ENCODE measurements at places on chromosomes 2 and 18.

DNA sequence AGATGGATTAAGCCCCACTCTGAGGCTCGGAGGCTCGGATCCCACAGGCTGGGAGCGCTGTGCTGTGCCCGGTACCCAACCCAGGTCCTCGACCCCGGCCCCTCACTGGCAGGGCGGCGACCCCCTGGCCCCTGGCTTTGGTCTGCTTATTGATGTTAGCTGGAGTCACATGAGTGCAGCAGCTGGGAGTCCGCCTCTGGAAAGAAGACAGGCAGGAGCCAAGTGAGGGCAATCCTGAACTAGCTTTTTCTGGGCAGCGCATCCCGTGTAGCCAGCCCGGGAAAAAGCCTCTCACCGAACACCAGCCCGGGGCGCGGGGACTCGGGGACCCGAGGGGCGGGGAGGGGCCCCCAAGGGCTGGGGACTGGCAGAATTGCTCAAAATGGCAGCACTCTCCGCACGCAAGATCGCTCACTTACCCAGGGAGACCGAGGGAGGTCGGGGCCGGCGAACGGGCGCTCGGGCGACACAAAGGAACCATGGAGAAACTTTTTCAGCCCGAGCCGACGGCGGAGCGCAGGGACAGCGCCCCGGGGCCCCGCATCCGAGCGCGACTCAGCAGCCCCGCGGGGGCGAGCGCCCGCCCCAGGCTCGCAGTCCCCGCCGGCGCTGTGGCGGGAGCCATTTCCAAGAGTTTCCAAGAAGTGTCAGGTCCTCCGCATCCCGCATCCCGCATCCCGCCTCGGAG is 567 bp downstream of the TMEM200C start:
- DNase-seq: no peak

DNA sequence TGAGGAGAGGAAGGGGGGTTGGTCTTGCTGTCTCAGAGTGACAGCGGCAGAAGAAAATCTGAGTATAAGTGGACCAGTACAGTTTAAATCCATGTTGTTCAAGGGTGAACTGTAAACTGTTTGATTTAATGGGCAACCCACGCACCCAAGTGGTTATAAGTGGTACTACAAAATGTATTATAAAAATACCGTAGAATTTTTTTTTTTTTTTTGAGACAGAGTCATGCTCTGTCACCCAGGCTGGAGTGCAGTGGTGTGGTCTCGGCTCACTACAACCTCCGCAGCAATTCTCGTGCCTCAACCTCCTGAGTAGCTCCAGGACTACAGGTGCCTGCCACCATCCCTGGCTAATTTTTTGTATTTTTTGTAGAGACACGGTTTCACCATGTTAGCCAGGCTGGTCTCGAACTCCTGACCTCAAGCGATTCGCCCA is 2.1 kb upstream of the CHCHD5 start:
- DNase-seq: peak; percentile 44

- peak; percentile 69 for DNase-seq
These were observed 30.2 kb downstream of the LONRF2 start for GRCh38 chr2:100292022-100292580.

DNA sequence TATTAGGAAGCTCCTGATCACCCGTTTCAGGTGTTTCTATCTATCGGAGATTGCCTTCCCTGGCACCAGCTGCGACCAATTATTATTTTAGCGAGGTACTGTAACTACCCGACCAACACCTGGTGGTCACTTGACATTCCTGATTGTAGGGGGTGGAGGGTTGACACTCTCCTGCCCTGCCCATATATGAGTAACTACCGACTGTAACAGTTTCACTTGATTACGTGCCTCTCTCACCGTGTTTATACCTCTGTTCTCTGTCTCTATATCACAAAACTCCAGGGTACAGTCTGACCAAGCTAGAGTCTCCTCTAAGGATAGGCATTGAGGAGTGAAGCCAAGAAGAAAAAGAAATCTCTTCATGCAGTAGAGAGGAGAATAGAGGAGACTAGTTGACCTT is 268.0 kb upstream of the LRATD1 start:
- no peak for DNase-seq

- DNase-seq: no peak
These were observed 60.9 kb upstream of the SLC9A2 start for GRCh38 chr2:102558463-102558862.

DNA sequence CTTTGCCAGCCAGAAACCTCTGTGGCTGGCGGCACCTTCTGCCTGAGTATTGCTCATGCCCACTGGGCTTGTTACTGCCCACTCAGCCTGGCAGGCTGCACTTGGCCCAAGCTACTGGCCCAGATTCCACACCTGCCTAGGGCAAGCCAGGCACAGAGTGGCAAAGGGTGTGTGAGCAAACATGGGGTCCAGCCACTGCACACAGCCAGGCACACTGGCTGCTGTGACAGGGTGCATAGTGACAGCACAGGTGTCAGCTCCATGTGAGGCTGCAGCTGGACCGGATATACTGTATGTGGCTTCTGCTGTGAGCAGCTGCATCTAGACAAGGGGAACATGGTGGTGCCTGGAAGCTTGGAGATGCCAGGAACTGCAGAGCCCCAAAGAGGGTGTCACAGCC is 113.9 kb downstream of the COPS8 start:
- no peak for DNase-seq

DNA sequence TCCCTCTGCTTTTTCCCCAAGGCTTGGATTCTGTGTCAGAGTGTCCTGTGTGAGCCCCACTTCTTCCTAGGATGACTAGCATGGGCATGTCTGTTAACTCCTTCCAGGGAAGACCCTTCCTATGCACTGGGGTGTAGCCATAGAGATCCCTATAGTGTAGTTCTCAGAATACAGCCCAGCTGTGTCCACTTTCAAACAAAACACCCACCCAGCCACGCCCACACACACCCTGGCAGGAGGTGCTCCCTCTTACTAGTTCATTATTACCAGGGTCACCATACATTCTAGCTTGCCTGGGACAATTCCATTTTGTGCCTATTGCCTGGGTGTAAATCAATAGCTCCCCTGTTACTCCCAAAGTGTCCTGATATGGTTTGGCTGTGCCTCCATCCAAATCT is 195.6 kb downstream of the MYCN start:
- DNase-seq: no peak

GRCh38 chr2:223854741-223855140 is 17.4 kb upstream of the AP1S3 start:
- no peak for DNase-seq

GRCh38 chr2:239724194-239724849 is 300.8 kb downstream of the NDUFA10 start:
- DNase-seq: no peak

DNA sequence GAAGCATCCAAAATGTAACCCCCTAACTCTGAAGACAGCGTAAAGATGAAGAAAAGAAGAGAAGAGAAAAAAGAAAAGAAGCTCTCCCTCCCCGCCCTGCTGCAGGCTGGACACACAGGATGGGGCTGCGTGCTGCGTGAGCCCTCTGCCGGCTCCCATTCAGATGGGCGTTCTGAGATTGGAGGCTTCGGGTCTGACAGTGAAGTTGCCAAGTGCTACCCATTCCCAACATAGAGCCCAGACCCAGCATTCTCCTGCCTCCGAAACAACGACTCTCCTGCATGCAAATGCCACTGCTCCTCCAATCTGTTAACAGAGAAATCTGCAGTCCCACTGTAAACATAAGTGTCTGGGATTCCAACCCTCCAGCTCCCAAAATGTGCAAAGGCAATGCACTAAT is 234.9 kb downstream of the BCL11A start:
- no peak for DNase-seq

DNA sequence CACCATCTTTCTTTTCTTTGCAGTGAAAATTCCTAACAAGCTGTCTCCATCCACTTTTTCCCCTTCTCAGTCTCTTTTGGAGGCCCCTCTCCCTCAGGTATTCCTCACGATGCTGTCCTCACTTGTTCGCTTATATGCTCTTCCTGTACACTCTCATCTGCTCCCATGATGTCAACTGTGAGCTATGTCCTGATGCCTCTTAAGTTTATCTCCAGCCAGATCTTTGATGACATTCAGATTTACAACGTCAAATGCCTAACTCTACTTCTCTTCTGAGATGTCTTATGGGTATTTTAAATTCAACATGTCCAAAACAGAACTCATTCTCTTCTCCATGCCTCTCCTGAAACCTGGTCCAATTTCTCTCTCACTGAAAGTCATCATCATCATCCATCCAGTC is 55.1 kb upstream of the SERTAD2 start:
- no peak for DNase-seq

DNA sequence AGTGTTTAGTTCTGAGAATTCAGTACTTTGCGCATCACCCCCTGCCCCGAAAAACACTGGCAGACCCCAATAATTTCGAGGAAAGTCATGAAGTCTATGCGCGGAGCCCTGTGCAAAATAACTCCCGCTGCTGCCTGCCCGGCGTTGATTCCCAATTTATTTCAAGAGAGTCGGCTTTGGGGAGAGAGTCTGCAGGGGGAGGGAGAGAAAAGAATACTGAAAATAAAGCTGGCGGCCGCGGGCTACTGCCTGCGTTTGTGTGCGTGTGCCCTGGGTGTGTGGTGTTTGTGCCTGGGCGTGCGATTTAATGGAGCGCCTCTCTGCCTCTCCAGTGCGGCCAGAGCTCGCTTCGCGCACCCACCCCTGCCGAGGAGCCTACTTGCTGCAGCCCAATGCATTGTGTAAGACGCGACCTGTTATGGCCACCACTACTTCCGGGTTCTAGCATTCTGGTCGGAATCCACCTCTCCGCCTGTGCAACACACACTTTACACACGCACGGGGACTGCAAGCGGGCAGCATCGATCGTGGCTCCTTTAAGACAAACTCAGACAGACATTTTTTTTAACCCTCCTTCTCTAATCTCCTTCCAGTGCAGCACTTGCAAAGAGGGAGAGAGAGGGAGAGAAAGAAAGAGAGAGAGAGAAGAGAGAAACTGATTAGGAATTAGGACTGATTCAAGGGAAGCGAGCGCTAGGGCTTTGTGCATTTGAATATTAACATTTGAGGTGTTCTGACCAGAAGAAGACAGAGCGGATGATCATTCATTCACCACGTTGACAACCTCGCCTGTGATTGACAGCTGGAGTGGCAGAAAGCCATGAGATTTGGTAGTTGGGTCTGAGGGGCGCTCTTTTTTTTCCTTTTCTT is at the start of gene MEIS1:
MEIS1 (plus strand) TSS at position 447 of the 870 bp plus-strand sequence. CDS start 732 bp downstream, outside the sequence.
- DNase-seq: peak; percentile 56

DNA sequence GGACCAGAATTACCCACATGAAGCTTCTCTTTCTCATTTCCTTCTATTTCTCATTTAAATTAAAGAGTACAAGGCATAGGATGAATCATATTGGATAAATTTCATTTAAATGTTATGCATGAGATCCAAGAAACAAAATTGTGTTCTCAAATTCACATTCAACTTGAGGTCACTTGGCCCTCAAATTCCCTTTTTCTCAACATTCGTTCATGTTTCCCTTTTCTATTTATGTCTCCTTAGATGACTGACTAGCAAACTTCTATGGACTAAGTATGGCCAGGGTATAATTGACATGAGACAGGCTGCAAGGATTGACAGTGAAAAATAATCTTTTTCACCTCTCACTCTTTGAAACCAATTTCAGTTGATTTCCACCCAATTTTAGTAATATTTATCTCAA is 4.0 kb upstream of the LDLRAD4 start:
- DNase-seq: no peak

GRCh38 chr18:31710826-31711225 is 26.4 kb upstream of the B4GALT6 start:
- no peak for DNase-seq

- DNase-seq: no peak
These were observed 235.0 kb upstream of the NT5C1B start for GRCh38 chr2:18824325-18824790.

- no peak for DNase-seq
These were observed 85.8 kb upstream of the TTN start for GRCh38 chr2:178892751-178893625.

- no peak for DNase-seq
These were observed 33.7 kb downstream of the SOX11 start for GRCh38 chr2:5725794-5726463.

GRCh38 chr2:231936491-231936890 is 10.3 kb upstream of the NPPC start:
- no peak for DNase-seq

DNA sequence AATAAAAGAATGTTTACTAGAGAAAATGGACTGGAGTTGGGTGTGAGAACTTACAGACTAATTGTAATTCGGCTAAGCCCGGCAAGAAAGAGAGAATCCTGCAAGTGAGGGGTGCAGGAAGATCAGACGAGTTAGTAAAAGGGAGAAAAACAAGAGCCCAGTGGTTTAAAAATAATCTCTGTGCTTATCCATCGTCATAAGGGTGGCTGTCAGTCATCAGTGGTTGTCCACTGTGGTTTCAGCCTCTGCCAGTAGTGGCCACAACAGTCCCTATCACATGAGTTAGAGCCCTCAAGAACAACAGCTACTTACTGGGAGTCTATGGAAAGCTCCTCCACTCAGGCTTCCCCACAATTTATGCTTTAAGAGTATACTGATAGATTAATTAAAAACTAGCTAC is 239.8 kb downstream of the SETBP1 start:
- no peak for DNase-seq

DNA sequence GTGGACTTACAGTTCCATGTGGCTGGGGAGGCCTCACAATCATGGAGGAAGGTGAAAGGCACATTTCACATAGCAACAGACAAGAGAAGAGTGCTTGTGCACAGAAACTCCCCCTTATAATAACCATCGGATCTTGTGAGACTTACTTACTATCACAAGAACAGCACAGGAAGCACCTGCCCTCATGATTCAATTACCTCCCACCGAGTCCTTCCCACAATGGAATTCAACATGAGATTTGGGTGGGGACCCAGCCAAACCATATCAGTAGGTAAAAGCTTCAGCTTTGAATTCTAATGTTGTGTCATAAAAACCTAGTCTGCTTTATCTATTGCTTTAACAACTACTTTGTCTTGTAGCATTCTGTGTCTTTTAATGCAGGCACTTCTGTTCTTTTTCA is 140.4 kb upstream of the PIK3C3 start:
- no peak for DNase-seq

- peak; percentile 76 for DNase-seq
These were observed 26.2 kb downstream of the UNC50 start for GRCh38 chr2:98634406-98635092.

DNA sequence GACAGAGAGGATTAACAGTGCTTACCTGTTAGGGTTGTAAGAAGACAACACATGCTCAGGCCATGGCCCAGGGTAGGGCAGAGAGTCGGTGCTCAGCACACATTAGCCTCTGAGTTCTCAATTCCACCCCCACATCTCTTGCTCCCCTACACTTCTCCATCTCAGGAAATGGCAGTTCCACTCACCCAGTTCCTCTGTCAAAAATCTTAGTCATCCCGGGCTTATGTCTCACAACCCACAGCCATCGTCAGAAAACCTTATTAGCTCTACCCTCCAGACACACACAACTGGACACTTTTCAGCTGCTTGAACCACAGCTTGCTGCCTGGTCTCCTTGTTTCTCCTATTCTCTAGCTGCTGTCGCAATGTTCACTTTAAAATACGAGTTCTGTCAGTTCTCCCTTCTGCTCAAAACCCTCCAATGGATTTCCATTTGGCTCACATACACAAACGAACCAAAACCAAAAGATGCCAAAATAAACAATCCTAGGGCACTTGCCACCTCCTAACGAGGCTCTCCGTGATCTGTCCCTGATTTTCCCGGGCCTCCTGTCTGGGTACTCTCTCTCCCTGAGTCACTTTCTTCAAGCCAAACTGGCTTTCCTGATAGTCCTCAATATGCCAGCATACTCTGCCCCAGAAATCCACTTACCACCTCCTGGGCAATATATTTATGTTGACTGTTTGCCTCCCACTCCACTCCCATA is 89.7 kb downstream of the KCTD1 start:
- peak; percentile 25 for DNase-seq

- DNase-seq: no peak
These were observed 138.8 kb upstream of the COPS8 start for GRCh38 chr2:236946871-236947270.

GRCh38 chr2:224284134-224284946 is 117.6 kb downstream of the FAM124B start:
- no peak for DNase-seq

GRCh38 chr18:24071029-24071428 is 56.5 kb downstream of the TTC39C start:
- DNase-seq: no peak
